ENCODE measurements at places on chromosomes 1 and 21.
A peak's percentile ranks its signal among the peaks of the same experiment; 100 is the strongest.

- no peak for DNase-seq
Observed at GRCh38 chr1:221905802-221906201, 163.9 kb upstream of the DUSP10 start.

- DNase-seq = no peak
Observed at GRCh38 chr1:25993197-25993951, 4.5 kb downstream of the PAFAH2 start.

- DNase-seq = no peak
Observed at GRCh38 chr1:165954940-165955339, 127.5 kb downstream of the UCK2 start.

- DNase-seq = no peak
Observed at GRCh38 chr1:111778541-111779051, 22.9 kb downstream of the DDX20 start.

- no peak for DNase-seq
Observed at GRCh38 chr1:173205146-173206051, 1.7 kb downstream of the TNFSF4 start.

- DNase-seq = no peak
Observed at GRCh38 chr1:160410406-160411005, 10.1 kb downstream of the VANGL2 start.

DNA sequence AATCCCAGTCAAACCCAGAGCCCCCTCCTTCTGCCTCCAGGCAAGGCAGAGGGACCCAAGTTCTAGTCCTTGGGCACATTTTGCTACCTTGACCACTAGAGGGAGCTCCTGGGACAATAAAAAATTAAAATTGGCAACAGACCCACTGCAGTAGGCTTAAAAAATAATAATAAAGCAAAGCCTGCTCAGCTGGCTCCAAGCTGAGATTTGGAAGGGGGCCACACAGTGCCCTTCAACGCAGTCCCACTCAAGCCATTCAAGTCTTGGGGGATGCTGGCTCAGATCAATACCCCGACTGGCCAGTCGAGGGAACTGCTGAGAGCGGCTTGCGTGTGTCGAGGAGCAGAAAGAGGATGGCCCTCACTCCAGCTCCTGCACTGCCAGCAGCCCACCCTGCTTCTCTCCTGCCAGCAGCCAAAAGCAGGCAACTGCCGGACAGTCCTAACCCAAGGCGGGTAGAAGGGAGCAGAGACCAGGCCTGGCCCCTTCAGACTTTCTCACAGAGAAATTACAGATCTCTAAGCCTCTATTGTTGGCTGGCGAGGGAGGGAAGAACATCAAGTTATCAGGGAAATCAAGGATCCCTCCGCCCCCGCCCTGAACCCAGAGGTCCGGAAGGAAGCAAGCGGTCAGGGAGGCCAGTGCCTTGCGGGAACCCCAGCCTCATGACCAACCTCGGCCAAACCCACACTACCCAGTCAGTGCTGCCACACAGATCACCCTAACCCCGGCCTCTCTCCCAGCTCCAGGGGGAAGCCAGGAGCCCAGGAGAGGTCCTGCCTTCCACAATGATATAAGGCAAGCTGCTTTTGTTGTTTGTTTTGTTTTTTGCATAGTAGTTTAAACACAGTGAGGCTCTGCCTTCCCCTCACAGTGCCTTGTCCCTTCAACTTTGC lies 4.9 kb upstream of the ALDH4A1 start:
- peak; percentile 51 for DNase-seq

DNA sequence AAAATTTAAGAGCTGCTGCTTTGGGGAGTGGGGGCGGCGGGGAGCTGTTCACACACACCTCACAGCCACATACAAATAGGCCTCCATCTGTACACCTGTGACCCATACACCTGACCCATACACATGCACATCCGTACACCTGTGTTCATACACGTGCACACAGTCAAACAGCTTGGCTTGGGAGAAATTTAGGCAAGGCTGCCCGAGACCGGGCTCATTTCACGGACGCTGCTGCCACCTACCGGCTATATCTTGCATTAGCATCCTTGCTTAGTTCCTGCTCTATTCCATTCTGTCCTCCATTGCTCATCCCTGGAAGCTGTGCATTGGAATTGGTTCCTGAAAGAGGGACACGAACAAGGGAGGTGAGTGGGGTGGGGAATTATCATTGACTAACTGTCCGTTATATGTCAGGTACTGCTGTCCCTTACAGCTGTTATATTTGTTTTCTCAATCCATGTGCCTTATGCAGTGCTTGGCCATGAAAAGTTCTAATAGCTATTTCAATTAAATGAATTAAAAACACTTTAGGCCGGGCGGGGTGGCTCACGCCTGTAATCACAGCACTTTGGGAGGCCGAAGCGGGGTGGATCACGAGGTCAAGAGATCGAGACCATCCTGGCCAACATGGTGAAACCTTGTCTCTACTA lies 37.1 kb upstream of the EPB41 start:
- DNase-seq = peak; percentile 72

DNA sequence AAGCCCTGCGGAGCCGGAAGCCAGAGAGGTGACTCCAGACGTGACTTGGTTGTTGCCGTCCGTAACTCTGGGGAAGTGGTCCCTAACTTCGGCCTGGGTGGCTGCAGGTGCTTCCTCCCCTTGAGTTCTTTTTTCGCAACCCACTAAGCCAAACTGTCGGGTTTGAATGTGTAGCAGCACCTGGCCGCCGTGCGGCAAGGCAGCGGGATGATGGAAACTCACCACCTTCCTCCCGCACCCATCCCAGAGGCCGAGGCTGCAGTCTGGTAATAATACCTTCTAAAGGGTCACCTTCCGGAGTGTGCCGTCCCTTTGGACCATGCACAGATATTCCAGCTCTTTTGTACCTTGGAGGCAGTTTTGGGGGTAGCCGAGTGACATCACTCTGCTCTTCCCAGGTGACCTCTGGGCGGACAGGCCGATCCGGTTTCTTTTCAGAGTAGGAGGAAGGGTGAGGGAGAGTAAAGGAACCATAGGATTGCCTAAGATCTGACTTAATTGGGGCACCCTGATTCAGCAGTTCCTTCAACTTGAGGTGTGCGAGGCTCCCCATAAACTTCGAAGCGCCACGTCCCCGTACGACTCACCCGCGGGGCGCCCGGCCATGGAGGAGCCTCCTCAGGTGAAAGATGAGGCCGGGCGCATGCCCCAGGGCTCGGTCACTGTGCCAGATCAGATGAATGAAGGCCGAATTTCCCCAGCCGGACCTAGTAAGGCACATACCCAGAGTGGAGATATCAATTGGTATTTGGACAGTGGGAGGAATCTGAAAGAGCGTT lies 1.0 kb downstream of the KCNK1 start:
- DNase-seq = no peak

- DNase-seq = no peak
Observed at GRCh38 chr1:209516771-209517680, 66.5 kb upstream of the CAMK1G start.

- no peak for DNase-seq
Observed at GRCh38 chr1:227950735-227951346, 3.1 kb upstream of the WNT9A start.

DNA sequence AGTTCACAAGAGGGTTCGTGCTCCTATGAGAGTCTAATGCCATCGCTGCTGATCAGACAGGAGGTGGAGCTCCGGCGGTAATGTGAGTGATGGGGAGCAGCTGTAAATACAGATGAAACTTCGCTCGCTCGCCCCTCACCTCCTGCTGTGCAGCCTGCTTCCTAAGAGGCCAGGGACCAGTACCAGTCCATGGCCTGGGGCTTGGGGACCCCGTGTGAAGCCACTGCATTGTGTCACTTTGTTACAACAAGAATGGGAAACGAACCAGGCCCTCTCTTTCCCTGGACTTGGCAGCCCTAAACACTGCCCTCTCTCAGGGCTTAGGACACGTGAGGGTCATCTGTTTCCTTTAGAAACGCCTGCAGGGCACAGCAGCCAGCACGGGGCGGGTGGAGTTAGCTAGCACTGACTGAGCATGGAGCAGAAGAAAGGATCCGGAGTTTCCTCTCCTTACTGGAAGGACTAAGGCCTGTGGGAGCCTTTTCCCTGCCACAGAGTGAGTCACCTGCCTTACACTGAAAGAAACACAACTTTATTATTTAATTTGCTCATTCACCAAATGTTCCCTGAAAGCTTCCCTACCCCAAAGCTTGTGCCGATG lies 185.2 kb upstream of the TMEM51 start:
- DNase-seq = no peak
